Activated T-helper 1 cell treated with anti-CD3 and anti-CD28 coated beads, Interleukin-2, amount 50 U/mL, for 16 hours (primary cell): ENCODE measurements at places on chromosomes 7 and 10.

- no peak for DNase-seq
Observed at GRCh38 chr7:149886018-149886415, 12.2 kb downstream of the ATP6V0E2 start.

DNA sequence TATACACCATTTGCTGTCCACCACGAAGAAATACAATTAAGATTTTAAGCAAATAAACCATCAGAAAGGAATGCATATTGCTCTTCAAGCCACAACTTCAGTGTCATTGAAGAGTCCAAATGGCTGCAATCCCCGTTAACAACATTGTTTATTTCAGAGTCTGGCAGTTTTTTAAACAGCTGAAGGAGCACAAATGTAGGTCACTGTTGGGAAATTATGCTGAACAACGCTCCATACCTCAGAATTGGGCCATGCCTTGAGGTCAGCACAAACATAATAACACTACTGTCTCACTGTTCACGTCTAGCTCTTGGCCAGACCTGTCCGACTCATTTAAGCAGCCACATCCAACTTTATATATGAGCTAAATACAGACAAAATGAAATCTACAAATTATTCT, 453.9 kb upstream of the GHITM start:
- no peak for DNase-seq

GRCh38 chr7:137967143-137968018, 34.5 kb downstream of the CREB3L2 start:
- DNase-seq: no peak

DNA sequence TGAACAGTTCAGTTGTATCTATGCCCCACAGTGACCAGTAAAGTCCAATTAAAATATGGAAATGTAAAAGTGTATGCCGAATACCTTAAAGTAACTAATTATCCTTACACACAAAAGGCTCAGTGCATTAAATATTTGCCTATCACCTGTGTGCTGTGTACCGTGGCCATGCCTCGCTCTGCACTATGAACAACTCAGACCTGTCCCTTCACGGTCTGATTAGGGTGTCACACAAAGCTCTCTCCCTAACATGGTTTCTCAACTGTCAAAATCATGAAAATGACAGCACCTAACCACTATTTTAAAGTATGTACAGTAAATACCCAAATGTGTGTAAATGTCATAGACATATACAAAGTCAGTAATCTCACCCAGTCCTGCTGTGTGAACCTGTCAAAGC, 43.1 kb downstream of the STK17A start:
- no peak for DNase-seq

DNA sequence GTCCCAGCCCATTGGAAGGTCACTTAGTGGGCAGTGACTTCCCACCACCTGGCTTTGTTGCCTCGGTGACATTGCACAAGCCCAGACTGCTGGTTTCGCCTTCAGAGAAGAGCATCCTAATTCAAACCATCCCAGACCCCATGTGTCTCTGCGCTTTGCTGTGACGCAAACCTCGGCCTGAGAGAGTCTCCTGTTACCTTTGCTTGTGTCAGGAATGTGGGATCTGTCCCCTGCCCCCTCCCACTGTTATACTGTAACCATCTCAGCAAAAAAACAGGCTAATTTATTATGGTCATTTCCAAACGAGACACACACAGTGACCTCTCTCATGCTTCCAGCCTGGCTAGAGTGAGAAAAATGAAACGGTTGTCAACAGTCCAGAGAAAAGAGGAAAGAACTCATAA, 25.0 kb upstream of the AQP1 start:
- DNase-seq: no peak

GRCh38 chr10:79404231-79404609, 41.2 kb downstream of the ZCCHC24 start:
- DNase-seq: no peak

DNA sequence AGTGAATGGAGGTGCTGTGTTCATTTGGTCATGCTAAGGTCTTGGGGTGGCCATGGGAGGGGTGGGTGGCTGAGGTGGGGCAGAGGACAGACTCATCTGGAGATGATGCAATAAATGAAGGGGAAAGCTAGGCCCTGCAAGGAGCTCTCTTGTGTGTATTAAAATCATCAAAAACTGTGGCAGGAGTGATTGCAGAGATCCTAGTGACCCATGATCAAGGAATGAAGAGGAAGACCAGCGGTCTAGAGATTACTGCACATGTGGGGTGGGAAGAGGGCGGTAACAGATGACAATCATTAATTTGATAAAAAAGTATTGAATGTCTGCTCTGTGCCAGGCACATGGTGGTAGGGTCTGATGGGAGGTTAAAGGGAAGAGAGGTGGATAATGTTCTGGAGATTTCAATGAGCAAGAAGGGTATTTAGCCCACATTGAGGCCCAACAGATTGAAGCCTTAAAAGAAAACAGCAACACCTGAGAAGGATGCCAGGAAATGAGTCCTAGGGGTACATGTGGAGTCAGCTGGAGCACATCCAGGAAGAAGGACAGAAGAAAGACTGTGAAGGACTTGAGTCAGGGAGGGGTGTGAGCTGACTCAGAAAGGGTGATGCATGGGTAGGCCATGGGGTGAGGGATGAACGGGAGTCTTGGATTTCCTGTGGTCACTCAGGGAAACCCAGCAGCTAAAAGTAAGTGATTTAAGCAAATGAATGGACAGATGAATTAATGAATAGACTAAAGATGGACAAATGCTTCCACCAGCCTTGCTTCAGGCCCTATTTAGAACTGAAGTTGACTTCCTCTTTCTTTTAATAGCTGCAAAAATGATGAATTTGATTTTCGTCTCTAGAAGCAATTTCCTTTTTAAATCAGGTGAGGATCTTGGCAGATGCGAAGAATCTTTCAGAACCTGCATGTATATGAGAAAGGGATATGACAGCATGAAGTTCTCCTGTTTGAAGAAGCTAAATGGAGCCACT, 83.1 kb upstream of the IGFBP3 start:
- no peak for DNase-seq

- no peak for DNase-seq
Observed at GRCh38 chr7:21251151-21251800, 176.6 kb upstream of the SP4 start.
